ENCODE measurements at places on chromosomes 12 and 14.

- no peak for DNase-seq
Observed at GRCh38 chr12:123027726-123028445, 47.4 kb downstream of the ARL6IP4 start.

DNA sequence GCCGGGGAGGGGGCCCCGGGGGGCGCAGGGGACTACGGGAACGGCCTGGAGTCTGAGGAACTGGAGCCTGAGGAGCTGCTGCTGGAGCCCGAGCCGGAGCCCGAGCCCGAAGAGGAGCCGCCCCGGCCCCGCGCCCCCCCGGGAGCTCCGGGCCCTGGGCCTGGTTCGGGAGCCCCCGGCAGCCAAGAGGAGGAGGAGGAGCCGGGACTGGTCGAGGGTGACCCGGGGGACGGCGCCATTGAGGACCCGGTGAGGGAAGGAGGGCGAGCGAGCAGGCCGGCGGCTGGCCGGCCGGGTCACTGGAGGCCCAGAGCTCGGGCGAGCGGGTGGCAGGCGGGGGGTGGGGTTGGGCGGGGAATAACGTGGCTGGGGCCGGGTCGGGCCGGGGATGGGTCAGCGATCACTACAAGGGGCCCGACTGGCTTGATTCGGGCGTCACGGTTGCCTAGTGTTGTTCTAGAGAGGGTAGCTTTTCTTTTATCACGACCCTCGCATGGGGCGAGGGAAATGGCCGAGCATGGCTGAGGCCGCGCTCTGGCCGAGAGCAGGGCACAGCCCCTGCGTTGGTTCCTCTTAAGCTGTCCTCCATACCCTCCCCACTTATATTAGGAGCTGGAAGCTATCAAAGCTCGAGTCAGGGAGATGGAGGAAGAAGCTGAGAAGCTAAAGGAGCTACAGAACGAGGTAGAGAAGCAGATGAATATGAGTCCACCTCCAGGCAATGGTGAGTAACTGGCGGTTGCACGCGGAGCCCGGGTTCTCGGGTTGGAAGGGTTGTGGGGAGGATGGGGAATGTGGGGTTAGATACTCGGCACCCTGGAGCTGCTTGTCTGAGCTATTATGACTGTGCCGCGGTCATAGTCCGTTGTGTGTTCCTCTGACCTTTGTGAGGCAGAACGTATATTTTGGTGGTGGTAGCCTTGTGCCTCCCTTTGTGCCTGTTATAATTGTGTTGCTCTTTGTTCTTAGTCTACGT is 603 bp downstream of the PABPN1 start:
- DNase-seq = no peak

DNA sequence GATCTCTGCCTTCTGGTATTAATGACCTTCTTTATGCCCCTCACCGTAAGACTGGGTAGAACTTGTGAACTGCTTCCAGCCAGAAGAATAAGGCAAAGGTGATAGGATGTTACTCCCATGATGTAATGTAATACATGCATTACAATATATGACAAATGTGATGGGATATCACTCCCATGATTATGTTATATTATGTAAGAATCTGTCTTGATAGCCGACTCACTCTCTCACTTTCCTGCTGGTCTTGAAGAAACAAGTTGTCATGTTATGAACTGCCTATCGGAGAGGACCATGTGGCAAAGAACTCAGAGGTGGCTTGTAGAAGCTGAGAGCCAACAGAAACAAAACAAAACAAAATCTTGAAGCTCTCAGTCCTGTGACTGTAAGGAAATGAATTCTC is 30.6 kb upstream of the OSBPL8 start:
- DNase-seq = no peak

DNA sequence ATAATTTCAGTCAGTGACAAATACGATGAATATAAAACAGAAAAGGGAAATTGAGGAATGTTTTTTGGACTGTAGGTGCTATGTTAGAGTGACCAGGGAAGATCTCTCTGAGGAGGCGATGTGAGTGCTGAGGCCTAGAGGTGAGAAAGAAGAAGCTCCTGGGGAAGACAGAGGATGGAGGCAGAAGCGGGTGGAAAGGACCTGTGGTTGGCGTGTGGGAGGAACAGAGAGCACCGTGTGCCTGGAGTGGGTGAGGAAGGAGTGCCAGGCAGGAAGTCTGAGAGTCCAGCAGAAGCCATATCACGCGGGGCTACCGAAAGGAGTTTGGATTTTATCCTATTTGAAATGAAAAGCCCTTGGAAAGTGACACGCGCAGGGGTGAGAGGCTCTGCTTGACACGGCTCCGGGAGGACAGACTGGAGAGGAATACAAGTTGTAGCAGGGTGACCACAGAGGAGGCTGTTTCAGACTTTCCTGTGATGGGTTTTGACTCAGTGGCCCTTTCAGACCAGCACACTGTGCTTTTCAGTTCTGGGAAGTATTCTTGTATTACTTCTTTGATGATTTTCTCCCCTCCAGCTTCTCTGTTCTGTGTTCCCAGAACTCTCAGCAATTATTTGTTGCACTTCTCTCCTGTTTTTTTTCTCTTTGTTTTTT is 96.9 kb downstream of the VRK1 start:
- DNase-seq = no peak

DNA sequence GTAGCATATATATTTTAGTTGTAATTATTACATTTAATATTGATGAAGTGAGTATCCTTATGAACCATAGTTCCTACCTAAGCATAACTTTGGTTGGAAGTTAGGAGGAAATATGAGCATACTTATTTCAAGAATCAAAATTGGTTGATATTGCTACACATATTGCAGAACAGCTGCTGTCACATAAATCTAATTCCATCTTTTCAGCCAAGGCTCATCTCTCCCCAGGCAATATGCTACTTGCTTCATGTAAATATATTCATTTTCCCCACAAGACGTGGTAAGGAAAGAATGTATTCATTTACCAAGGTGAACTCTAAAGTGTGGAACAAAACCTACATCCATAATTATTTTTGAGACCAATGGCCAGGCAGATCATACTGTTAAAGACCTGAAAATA is 62.5 kb upstream of the HIF1A start:
- DNase-seq = no peak

DNA sequence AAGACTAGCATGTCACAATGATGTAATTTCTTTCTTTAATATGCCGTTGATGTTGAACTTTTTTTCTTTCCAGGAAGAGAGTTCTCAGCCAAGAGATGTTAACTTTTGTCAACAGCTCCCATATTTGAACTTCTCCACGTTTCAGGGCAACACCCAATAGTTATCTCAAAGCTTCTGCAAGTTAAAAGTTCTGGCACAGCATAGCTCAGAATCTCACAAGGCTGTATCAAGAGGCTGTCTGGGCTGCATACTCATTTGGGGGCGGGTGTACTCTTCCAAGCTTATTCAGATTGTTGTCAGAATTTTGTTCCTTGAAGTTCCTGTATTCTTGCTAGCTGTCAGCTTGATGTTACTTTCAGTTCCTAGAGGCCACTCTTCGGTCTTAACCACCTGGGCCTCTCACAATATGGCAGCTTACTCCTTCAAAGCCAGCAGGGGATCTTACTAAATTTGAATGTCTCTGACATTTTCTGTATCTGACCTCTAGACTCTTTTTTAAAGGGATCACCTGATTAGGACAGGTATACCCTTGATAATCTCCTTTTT is 38.9 kb downstream of the KCNC2 start:
- no peak for DNase-seq

GRCh38 chr14:54893151-54893760 is 9.4 kb downstream of the GCH1 start:
- peak; percentile 31 for DNase-seq

DNA sequence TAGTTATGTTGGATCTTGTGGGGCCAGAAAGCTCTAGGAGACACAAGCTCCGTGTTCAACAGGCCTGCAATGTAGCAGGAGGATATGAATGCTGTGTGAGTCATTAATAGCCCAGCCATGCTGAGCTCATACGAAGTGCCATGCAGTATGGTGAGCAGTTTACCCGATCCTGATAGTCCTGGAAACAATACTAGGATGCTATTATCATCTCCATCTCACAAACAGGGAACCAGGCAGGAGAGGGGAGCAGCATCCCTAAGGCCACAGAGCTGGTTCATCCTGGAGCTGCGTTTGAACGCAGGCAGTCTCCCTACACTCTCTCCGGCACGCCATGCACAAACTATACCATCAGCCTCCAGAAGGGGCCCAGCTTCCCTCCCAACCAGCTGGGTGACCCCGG is 20.5 kb downstream of the TTC7B start:
- no peak for DNase-seq

DNA sequence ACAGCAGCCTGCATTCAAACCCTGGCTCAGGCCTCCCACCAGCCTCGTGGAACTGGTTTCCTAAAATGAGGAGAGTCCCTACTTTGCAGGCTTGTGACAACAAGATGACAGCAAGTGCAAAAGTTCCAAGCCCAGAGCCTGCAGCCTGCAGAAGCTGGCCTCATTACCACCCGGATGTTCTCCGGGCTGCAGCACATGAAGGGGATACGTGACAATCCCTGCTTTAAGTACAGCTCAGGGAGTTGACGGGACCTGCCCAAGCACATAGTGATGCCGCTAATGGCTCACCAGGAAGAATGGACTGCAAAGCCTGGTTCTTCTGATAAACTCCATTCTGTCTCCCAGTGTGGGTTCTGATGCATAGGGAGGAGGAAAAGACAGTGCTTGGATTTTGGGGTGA is 15.0 kb downstream of the SSH1 start:
- no peak for DNase-seq

- DNase-seq = no peak
Observed at GRCh38 chr12:57103856-57104255, 7.3 kb downstream of the STAT6 start.

GRCh38 chr12:114669401-114670290 is 14.3 kb downstream of the TBX3 start:
- DNase-seq = no peak

DNA sequence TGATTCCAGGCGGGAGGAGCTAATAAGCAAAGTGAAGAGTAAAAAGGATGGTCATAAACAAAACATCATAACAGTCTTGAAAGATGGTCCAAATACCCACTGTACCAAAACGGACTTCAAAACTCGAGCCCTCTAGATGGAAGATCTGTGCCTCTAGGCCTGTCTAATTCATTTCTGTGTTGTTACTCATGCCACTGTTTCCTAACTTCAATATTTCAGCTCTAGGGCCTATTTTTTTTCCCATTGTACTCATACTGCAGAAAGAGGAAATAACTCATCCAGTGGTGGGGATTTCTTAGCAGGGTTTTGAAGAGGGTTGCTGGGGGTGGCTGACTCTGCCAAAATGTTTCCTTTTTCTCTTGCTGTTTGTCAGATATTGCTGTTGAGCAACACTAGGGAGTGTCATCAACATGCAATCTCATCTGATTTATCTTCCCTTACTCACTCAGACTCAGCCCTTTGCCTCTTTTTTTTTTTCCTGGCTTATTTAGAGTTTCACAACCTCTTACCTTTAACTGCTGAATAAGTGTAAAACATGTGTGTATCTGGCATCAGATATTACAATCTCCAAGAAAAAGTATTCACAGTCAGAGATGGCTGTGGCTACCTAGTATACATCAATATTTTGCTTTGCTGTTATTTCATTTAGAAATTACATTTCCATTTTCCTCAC is 189.6 kb downstream of the DUSP6 start:
- DNase-seq = no peak

- DNase-seq = no peak
Observed at GRCh38 chr14:99273766-99274345, 1.9 kb upstream of the BCL11B start.

DNA sequence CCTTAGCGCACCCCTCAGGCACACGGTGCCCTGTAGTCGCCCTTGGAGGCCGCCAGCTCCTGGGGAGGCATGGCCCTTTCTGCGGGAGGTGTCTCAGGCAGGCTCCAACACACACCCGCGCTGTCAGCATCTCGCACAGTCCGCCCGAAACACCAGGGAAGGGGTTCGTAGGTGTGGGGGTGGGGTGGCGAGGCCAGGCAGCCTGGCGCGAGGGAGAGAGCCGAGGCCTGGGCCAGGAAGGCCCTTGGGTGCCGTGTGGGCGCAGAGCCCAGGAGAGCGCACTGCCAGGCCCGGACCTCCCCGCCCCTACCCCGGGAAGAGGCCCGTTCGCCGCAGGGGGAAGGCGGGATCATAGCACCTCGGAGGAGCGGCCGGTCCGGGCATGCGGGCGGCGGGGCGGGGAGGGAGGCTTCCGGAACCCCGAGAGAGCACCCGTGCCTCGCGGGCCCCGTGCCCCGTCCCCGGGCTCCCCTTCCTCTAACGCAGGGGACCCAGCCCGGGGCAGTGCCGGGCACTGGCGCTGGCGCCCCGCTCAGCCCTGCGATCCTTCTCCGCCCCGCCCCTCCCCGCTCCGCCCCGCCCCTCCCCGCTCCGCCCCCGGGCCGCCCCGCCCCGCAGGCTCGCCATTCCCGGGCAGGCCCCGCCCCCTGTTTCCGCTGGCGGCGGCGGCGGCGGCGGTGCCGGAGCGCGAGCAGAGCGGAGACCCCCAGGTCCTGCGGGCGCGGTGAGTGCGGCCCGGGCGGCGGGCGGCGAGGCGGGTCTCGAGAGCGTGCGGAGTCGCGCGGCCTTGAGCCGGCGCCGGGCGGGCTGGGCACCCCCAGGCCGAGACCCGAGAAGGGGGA is at the start of gene TSPAN9:
TSS of gene TSPAN9 (plus strand) at position 650 of the 842 bp plus-strand sequence. CDS start 123,815 bp downstream, outside the sequence.
- DNase-seq = peak; percentile 23

GRCh38 chr12:106135781-106136180 is 3.0 kb downstream of the NUAK1 start:
- DNase-seq = no peak

DNA sequence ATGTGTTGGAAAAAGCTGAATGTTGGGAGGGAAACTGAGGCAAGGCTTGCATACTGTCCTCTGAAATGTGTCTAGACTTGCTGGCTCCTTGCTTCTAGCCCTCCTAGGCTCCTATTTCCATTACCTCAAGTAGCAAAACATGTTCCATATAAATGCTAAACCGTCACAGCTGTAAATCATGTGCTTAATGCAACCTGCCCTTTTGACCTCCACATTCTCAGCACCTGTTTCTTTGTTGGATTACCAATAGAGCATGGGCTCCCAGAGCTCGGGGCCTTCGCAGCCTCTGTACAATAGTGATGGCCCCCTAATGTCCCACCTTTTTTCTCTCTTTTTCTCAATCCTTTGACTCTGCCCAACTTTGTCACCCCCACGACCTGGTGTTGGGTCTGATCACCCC is 23.3 kb downstream of the RERGL start:
- DNase-seq = no peak

GRCh38 chr14:88496414-88496813 is 58.4 kb downstream of the PTPN21 start:
- no peak for DNase-seq

DNA sequence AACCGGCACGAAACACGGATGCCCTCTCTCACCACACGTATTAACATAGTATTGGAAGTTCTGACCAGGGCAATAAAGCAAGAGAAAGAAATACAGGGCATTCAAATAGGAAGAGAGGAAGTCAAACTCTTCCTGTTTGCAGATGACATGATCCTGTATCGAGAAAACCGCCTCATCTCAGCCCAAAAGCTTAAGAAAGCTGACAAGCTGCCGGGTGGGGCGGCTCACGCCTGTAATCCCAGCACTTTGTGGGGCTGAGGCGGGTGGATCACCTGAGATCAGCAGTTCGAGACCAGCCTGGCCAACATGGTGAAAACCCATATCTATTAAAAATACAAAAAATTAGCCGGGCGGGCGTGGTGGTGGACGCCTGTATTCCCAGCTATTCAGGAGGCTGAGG is 17.7 kb downstream of the OR6S1 start:
- DNase-seq = no peak
